Posterior vena cava (tissue), 2 donors: ENCODE measurements at places on chromosomes 4 and X. TPM values are rescaled to one million over a fixed set of nuclear protein-coding genes. Genes with fewer than 3 reads are reported as not detected.

The MAGEC3 gene
- total RNA-seq, result 0.28 TPM

The ART3 gene
- not detected for total RNA-seq

The SLC7A11 gene
- 0.33 TPM for total RNA-seq

The GLRA3 gene
- not detected for total RNA-seq

The PDS5A gene
- 52.3 TPM for total RNA-seq
